ENCODE measurements at places on chromosomes 3 and 15.

- DNase-seq: no peak
Measured at GRCh38 chr15:83380682-83381081, 66.5 kb upstream of the SH3GL3 start.

- DNase-seq: no peak
Measured at GRCh38 chr15:60633426-60633968, 154.6 kb upstream of the ICE2 start.

- DNase-seq: no peak
Measured at GRCh38 chr15:52540374-52541012, 11.8 kb upstream of the MYO5A start.

- no peak for DNase-seq
Measured at GRCh38 chr3:65577843-65578430, 460.8 kb downstream of the MAGI1 start.

DNA sequence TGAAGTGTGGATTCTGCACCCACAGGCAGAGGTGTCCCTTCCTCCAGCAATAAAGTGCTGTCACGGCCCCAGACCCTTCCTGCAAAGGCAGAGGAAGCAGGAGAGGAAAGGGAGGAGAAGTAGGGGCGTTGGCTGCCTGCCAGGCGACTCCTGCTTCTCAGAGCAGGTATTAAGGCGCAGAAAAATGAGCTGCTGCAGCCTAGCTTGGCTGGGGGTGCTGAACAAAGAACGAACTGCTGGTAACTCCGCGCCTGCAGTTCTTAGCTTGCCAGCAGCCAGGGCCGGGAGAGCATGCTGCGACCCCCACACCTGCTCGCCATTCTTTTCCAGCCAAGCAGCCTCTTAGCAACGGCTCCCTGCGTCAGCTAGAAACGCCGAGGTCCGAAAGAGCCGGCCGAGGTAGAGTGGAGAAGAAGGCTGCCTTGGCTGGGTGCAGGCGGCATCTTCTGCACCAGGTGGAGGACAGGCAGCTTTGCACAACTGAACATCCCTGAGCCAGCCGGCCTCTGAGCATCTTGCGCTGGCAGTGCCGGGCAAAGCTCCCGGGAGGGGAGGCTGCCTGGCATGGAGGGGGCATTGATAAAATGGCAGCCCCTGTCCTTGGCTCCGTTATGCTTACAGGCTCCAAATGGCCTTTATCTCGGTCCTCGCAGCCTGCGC is 296.0 kb downstream of the MEX3B start:
- no peak for DNase-seq

- no peak for DNase-seq
Measured at GRCh38 chr3:172415323-172415722, 32.9 kb downstream of the GHSR start.

Measured in amniotic stem cell (primary cell).